ENCODE measurements at places on chromosomes 5 and 9. TPM values are rescaled to one million over a fixed set of nuclear protein-coding genes. Genes with fewer than 3 reads are reported as not detected.

The ADCY2 gene
- not detected for total RNA-seq

The FAM78A gene
- total RNA-seq, result 5.3 TPM

The CDK5RAP2 gene
- total RNA-seq, result 17.8 TPM

The NDUFAF2 gene
- total RNA-seq, result 18.9 TPM

The PPP3R2 gene
- not detected for total RNA-seq

The LOX gene
- total RNA-seq, result 90.4 TPM

The TAF11L7 gene
- not detected for total RNA-seq
